ENCODE measurements at places on chromosomes 16 and 17.

DNA sequence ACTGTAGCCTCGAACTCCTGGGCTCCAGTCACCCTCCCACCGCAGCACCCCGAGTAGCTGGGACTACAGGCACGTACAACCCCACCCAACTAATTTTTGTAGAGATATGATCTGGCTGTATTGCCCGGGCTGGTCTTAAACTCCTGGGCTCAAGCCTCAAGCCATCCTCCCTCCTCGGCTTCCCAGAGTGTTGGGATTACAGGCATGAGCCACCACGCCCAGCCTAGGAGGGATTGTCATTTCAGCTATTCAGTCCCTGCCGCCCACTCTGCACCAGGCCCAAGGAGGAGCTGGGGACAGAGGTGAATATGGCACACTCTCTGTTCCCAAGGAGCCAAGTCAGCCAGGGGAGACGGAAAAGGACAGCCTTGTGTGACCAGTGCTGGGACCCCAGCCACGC is 256.2 kb downstream of the PARN start:
- no peak for DNase-seq

GRCh38 chr17:41975099-41976083 is 8.8 kb downstream of the CNP start:
- no peak for DNase-seq

- peak; percentile 42 for DNase-seq
Observed at GRCh38 chr16:57377080-57377841, 5.0 kb downstream of the CX3CL1 start.

DNA sequence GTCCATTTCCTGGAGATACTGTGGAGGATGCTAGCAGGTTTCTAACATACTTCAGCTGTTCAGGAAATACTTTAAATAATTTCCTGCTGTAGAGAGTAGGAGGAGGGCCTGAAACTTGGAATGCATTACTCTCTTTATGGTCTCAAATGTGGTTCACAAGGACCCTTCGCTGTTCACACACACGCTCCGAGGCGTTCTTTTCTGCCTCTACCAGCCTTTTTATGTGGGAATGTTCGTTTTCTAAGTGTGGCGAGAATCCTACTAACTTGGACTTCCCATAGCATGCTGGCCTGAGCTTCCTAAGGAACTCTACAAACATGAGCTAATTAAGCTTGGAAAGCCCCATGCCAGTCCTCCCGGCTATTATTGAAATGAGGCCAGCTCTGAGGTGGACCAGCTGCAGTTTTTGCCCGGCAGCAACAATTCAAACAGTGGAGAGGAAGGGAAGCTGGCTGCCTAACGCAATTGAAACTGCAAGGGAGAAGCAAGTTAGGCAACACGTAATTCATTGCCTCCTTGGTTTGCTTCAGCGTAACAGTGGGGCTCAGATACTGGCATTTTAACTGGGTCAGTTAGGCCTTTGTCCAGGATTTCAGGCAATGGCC is 18.9 kb downstream of the KPNA2 start:
- DNase-seq: no peak

DNA sequence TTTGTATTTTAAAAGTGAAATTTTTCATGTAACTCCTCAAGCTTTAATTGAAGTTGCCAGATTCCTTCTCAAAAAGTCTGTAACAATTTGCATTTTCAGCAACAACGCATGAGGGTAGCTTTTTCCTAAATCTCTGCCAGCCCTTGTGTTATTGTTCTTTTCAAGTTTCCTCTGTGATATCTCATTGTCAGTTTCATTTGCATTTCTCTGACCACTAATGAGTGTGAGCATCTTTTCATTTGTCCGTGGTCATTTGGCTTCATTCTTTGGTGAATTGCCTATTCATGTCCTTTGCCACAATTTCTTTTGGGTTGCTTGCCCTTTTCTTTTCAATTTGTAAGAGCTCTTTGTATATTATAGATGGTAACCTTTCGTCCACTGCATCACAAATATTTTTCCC is 68.0 kb upstream of the NKD1 start:
- DNase-seq: no peak

DNA sequence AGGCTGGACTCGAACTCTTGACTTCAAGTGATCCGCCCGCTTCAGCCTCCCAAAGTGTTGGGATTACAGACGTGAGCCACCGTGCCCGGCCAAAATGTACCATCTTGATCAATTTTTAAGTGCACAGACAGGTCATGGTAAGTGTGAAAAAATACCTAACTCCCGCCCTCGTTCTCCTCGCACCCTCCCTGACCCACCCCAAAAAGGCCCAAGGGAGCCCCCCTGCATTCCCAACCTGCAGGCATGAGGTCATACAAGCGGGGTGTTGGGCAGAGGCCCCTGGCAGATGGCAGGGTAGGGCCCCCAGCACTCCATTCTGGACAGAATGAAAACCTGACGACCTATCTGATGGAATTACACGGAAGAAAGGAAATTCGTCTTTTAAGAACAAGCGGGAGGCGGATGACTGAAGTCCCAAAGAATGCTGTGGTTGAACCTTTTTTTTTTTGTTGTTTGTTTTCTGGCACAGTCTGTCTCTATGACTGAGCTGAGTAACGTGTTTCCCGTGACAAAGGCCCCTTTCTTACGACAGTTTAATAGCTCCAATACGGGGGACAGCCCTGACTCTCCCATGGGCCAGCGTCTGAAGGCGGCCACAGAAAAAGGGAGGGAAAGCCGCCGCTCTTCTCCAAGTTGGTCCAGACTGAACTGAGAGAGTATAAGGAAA is 376.4 kb downstream of the SLC39A11 start:
- peak; percentile 90 for DNase-seq

- no peak for DNase-seq
Observed at GRCh38 chr17:67435122-67435521, 58.0 kb downstream of the PITPNC1 start.

DNA sequence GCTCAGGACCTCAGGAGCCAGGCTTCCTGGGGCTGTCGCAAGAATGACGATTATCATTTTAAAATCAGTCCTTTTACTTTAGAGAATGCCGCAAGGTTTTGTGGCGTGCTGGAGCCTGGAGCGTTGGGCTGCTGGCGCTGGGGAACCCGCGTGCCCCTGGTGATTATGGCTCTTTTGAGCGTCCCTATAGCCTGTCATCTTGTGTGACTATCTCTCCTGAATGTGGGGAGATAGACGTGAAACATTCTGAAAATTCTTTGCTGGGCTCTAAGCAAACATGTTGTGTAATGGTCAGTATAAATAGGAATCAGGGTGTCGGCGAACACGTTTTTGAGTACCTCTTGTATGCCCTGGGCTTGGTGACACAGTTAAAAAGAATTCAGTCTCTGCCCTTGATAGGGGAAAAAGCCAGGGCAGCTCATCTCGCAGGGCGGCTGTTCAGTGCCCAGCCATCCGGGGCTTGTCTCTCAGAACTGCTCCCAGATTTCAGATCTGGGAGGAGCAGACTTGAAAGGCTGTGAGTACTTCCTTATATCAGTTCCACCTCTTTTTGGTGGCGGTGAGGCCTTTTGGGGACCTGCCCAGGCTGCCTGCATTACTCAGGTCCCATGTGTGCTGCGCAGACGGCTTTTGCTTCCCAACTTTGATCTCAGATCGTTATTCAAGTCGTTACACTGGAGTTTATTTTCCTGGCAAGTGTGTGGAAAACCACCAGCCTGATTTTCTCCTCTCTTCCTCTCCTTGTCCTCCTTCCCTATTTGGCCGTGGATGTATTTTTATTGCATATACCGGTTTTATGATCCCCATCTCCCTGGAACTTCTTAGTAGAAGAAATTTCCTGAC is 973 bp downstream of the SLC7A6 start:
- DNase-seq: peak; percentile 88

GRCh38 chr17:73278465-73279453 is 17.1 kb upstream of the CPSF4L start:
- DNase-seq: no peak

DNA sequence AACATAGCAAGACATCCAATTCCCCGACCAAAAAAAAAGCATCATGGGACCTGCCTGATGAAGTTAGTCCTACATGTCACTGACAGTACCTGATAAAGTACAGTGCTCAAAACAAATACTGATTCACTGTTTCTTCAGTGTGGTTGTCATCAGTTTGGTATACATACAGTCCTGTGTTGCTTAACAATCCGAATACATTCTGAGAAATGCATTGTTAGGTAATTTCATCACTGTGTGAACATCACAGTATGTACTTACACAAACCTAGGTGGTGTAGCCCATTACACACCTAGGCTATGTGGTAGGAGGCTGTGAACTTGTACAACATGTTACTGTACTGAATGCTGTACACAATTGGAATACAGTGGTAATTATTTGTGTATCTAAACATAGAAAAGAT is 19.0 kb upstream of the FA2H start:
- no peak for DNase-seq

DNA sequence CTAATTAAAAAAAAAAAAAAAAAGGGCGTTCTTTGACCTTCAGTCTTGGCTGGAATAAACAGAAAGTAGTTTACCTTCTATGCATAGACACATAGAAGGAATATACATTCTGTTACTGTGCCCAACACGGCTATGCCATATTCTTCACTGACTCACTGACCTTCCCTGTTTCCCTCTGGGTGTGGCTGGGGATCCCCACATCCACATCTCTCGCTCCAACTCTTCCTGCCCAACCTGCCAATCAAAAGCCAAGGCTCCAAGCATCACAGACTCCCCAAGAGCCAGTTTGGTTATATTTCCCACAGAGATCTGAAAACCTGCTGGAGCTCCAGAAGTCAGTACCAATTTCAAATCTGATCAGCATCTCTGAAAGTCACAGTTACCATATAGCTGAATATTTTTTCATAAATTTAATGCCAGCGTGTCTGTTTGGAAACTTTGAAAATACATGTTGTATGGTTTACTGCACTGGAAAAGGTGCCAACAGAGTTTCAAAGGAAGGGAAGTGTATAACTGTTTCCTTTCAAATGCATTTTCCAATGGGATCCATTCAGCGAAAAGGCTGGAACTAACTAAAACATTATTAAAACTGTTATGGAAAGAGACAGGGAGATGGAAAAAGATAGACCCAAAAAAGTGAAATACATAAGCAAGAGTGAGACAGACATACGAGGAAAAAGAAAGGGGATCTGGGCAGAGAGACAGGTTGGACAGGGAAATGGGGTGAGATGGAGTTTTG is 91.8 kb downstream of the SMG6 start:
- DNase-seq: no peak

DNA sequence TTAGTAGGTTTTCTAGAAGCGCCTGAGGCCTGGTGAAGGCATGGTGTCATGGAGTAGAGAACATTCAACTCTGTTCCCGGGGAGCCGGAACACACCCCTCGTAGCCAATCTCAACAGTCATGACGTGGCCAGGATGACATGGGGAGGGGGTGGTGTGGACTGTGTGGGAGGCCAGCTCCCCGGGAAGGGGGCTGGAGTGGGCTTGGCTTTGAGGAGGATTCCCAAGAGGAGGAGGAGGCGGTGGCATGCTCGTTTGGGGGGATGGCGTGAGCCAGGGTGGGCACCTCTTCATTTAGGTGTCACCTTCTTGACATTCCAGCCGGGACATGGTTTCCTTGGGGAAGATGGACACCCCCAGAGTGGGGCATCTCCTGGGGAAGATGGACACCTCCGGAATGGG is 257.5 kb downstream of the SEC14L1 start:
- no peak for DNase-seq

GRCh38 chr16:83924686-83925085 is 25.8 kb downstream of the MLYCD start:
- DNase-seq: no peak

DNA sequence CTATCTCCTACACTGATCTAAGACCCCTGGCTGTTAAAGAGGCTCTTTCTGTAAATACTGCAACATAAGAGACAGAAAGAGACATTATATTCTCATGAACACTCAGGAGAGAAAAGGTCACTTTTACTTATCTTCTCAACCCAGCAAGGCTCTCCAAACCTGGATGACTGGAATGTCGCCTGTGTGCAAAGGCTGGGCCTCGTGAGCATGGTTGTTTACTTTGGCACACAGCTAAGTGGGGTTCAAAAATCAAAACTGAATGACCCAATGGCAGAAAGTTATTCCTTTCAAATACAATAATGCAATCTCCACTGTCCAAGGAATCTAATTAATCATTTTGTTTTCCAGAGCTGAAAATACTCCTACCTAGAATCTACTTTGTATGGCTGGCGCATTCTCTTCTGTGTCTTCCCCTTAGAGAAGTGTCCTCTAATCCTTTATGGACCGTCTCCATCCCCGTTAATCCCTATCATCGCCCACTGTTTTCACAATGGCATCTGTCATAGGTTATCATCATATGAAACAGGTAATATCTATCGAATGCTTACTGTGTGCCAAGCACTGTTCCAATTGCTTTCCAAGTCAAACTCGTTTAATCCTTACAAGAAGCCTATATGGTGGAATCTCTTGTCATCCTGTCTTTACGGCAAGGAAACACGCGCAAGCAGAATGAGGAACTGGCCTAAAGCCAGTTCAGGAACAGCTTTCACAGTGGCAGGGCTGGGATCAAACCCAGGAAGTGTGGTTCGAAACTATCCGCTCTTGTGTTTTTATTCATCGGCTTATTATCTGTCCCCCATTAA is 1.3 kb downstream of the SLX4 start:
- no peak for DNase-seq

- DNase-seq: no peak
Observed at GRCh38 chr16:55130456-55130855, 193.5 kb upstream of the IRX6 start.

- DNase-seq: no peak
Observed at GRCh38 chr17:34287875-34288274, 2.3 kb downstream of the CCL11 start.

- no peak for DNase-seq
Observed at GRCh38 chr16:9913604-9914326, 268.5 kb downstream of the GRIN2A start.

GRCh38 chr16:49275050-49275730 is 6.4 kb downstream of the CBLN1 start:
- no peak for DNase-seq

DNA sequence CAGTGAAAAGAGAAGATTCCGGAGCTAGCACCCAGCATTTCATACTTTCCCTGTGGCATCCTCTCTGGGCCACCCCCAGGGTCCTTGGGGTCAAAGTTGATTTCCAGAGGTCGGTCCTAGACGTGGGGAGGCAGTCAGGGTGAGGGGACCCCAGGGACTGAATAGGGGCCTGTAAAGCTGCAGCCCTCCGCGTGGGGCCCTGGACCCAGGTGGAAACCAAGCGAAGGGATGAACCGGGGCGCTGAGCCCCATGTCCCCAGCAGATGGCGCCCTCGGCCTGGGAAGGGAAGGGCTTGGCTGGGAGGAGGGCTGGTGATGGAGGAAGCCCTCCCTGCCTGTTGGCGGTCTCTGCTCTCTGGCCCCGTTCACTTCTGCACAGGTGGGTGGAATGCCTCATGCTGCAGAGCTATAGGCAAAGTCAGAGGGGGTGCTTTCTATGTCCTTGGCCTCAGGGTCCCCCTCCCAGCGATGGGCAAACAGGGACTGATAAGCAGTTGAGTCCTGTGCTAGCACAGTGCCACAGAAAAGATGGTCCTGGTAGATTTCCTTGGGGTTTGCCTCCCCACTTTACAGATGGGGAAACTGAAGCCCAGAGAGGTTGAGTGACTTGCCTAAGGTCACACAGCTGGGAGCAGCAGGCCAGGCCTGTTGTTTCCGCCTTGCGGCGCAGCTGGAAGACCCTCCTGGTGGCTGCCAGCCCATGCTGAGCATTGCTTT is 163.4 kb upstream of the CIBAR2 start:
- peak; percentile 81 for DNase-seq

- DNase-seq: no peak
Observed at GRCh38 chr17:80223142-80223815, 3.1 kb downstream of the SLC26A11 start.
